ENCODE measurements at places on chromosomes 2 and 18.

- DNase-seq, result no peak
Measured at GRCh38 chr2:64007924-64008323, 11.3 kb downstream of the VPS54 start.

GRCh38 chr18:24992491-24992890, 359.5 kb downstream of the ZNF521 start:
- no peak for DNase-seq

- no peak for DNase-seq
Measured at GRCh38 chr2:69831354-69831905, 2.0 kb downstream of the GMCL1 start.

DNA sequence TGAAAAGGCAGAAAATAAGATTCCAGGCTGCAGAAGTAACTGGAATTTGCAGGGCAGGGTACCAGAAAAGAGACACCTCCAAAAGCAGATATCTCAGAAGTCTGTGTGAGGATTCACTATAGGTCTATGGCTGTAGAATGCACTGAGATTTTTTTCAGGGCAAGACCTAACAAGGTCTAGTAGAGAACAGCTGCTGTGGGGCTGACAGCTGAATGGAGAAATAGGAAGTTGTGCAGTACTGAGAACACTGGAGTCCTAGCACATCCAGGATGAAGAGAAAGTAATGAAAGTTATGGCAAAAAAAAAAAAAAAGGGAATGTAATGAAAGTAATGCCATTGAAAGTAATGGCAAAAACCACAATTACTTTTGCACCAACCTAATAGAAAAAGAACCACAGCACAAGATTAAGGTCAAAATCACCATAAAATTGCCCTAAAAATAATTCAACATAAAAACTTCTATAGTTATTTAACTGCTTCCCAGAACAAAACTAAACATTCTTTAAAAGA, 57.3 kb downstream of the CPO start:
- DNase-seq, result no peak

- DNase-seq, result no peak
Measured at GRCh38 chr2:104432401-104432800, 421.5 kb upstream of the POU3F3 start.

DNA sequence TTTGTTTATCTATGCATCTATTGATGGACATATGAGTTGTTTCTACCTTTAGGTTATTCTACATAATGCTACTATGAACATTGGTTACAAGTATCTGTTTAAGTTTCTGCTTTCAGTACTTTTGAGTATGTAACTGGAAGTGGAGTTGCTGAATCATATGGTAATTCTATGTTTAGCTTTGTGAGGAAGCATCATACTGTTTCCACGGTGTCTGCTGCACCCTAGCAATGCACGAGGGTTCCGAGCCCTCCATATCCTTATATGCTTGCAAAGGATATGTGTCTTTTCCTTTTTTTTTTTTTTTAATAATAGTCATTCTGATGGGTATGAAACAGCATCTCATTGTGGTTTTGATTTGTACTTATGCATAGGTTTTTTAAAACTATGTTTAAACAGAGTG, 83.7 kb downstream of the FMNL2 start:
- no peak for DNase-seq

GRCh38 chr18:62048279-62048678, 138.6 kb downstream of the PIGN start:
- no peak for DNase-seq

DNA sequence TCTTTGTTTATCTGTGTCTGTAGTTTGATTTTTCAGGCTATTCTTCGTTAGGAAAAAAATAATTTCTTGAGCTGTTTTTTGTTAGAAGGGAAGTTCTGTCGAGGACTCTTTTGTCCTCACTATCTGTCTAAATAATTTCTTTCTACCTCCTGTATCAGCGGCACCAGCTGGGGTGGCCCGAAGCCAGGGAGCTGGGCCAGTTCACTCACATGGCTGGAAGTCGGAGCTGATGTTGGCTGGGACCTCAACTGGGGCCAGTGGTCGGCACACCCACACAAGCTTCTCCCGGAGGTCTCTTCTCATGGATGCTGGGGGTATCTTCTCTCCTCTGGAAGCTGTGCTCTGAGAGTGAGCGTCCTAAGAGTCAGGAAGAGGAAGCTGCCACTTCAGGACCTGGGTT, 8.0 kb upstream of the PDIA6 start:
- DNase-seq, result no peak

- peak; percentile 28 for DNase-seq
Measured at GRCh38 chr2:85413592-85414420, 3.6 kb upstream of the CAPG start.

GRCh38 chr2:222973237-222973636, 78.8 kb upstream of the KCNE4 start:
- no peak for DNase-seq

- DNase-seq, result no peak
Measured at GRCh38 chr2:220482716-220483115, 855.3 kb downstream of the SLC4A3 start.

Data from CD4-positive, alpha-beta T cell treated with Interleukin-4 for 4 hours (primary cell).